ENCODE measurements at places on chromosomes 2 and 18.

DNA sequence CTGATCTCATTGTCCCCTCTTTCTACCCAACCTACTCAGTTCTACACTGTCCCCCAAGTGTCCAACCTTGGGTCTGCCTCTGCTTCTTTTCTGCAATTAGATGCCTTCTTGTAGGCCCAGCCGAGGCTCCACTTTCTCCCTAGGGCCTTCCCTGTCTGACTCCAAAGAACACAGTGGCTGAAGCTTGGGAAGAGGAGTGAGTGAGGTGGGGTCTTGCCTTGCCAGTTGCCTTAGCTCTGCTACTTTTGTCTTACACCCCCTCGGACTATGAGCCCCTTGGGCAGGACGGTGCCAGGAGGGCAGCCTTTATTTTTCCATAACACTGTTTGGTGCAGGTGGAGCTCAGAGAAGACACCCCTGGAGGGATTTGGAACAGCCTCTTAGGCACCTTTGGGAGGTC is 345.1 kb downstream of the CYP26B1 start:
- no peak for DNase-seq

DNA sequence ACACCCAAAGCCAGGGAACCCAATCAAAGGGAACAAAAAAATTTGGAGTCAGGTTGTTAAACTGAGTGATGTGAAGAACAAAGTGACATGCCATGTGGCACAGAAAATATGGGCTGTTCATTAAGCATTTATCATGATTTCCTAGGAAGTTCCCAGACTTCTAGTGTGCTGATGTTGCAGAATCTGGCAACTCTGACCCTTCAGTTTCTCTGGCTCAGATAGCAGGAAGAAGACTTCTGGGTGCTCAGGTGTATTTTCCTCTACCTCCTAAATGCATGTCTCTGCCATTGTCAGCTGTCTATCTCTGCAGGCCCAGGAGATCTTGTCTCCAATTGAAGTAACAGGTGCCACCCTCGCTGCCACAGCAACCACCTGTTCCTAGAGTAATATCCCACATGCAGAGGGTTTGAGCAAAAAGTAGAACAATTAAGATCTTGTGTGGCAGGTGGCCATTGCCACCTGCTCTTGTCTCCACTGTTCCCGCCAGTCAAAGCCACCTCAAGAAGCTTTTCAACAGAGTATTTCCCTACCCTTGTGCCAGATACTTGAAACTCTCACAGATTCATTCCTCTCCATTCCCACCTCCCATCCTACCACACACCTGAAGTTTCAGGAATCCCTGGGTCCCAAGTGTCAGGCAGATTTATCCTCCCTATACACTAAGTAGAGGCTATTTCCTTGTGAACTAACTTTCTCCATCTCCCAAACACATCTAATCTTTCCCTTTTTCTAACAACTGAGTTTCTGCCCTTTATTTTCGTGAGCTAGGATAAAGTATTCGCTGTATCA is 533.7 kb upstream of the CHAC2 start:
- peak; percentile 19 for DNase-seq

- no peak for DNase-seq
These were observed 4.3 kb downstream of the AAK1 start for GRCh38 chr2:69639266-69639665.

- no peak for DNase-seq
These were observed 15.3 kb downstream of the PMS1 start for GRCh38 chr2:189799531-189799930.

- no peak for DNase-seq
These were observed 414.9 kb upstream of the FSHR start for GRCh38 chr2:49569176-49569575.

GRCh38 chr2:191678437-191679100 is 633 bp downstream of the NABP1 start:
- DNase-seq, result no peak

GRCh38 chr2:144682248-144682647 is 162.3 kb upstream of the ZEB2 start:
- no peak for DNase-seq

GRCh38 chr2:131044075-131044756 is 49.0 kb downstream of the FAM168B start:
- no peak for DNase-seq

DNA sequence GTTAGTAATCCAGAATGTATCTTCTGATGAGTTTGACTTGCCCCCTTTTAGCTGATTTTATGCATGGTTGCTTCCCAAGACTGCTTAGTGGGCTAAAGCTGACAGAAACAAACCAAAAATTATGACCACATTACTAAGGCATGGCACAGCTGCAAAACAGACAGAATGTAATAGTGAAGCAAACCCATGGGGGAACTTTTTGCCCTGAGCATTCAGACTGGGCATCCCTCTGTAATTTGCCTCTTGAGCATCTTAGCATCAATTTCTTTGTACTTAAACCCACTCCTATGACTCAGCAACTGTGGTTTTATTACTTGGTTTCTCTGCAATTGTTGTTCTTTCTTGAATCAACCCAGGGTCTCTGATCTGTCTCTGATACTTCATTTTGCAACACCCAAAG is 487.3 kb upstream of the DCC start:
- DNase-seq, result peak; percentile 9

- DNase-seq, result peak; percentile 52
These were observed 7.5 kb upstream of the KCNG2 start for GRCh38 chr18:79789901-79790890.

GRCh38 chr2:128549094-128549493 is 230.4 kb upstream of the HS6ST1 start:
- no peak for DNase-seq

- no peak for DNase-seq
These were observed 112.7 kb upstream of the REV1 start for GRCh38 chr2:99602476-99602875.

DNA sequence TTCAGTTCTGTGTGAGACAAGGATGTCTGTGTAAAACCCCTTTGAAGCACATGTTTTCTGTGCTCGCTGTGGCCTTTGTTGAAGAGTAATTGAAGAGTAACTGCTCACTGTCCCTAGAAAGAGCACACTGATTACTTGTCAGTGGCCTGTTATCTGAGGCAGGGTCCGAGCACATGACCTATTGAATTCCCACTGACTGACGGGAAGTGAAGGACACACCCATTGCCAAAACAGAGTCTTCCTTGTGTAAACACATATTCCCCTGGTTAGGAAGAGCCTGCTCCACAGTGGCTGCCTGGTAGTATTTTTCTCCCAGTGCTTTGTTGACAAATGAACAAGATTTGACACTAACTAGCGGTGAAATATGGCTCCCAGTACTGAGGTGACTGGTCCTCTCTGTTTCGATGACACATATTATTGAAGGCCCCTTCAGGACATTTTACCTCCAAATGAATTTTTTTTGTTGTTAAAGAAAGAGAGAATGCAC is 148.5 kb upstream of the GYPC start:
- no peak for DNase-seq

DNA sequence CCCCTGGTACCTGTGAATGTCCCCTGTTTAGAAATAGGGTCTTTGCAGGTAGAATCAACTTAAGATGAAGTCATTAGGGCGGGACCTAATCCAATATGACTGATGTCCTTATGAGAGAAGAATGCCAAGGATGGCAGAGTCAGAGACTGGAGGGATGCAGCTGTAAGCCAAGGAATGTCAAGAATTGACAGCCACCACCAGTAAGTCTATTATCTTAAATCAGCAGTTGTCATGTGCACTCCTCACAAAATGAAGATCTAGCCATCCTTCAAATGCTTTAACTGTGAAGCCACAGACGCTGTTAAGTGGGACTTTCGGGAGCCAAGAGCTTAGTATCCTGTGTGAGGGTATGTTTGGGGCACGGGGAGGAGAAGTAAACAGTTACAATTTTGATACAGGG is 83.2 kb downstream of the ITGA4 start:
- DNase-seq, result no peak

GRCh38 chr2:41990688-41991087 is 57.1 kb upstream of the PKDCC start:
- DNase-seq, result no peak

- no peak for DNase-seq
These were observed 77.6 kb downstream of the AFF3 start for GRCh38 chr2:100064592-100065428.

DNA sequence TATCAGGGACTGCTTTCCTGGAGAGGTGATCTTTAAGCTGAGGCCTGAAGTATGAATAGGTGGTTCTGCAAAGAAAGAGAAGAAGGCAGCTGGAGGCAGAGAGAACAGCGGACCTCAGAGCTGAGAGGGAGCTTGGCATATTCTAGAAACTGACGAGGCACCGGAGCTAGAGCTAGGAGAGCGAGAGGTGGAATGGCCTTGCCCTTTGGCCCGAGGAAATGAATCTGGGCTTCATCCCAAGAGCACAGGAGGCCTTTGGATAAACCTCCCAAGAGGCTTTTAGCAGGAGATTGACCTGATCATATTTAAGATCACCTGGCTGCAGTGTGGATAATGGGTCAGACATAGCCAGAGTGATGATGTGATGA is 7.9 kb downstream of the DYSF start:
- DNase-seq, result no peak

- DNase-seq, result no peak
These were observed 647.1 kb downstream of the GALR1 start for GRCh38 chr18:77896586-77897252.

GRCh38 chr2:198127627-198128026 is 323.2 kb downstream of the PLCL1 start:
- DNase-seq, result no peak
